ENCODE measurements at places on chromosomes 7 and 10. TPM values are rescaled to one million over a fixed set of nuclear protein-coding genes. Genes with fewer than 3 reads are reported as not detected.

DNA sequence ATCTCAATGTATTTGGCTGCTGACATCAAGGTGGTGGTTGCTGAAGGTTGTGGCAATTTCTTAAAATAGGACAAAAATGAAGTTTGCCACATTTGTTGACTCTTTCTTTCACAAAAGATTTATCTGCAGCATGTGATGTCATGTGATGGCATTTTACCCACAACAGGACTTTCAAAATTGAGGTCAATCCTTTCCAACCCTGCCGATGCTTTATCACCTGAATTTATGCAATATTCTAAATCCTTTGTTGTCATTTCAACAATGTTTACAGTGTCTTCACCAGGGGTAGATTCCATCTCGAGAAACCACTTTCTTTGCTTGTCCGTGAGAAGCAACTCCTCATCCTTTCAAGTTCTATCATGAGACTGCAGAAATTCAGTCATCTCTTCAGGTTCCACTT is 40.6 kb upstream of the SLC16A12 start:
- no peak for DNase-seq

- DNase-seq: no peak
Observed at GRCh38 chr7:105136221-105136620, 122.2 kb downstream of the KMT2E start.

DNA sequence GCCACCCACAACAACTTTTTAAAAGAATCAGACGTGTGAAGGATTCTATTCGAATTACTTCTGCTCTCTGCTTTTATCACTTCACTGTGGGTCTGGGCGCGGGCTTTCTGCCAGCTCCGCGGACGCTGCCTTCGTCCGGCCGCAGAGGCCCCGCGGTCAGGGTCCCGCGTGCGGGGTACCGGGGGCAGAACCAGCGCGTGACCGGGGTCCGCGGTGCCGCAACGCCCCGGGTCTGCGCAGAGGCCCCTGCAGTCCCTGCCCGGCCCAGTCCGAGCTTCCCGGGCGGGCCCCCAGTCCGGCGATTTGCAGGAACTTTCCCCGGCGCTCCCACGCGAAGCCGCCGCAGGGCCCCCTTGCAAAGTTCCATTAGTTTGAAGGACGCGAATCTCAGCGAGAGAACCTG is 461 bp upstream of the HTRA1 start:
- no peak for DNase-seq

DNA sequence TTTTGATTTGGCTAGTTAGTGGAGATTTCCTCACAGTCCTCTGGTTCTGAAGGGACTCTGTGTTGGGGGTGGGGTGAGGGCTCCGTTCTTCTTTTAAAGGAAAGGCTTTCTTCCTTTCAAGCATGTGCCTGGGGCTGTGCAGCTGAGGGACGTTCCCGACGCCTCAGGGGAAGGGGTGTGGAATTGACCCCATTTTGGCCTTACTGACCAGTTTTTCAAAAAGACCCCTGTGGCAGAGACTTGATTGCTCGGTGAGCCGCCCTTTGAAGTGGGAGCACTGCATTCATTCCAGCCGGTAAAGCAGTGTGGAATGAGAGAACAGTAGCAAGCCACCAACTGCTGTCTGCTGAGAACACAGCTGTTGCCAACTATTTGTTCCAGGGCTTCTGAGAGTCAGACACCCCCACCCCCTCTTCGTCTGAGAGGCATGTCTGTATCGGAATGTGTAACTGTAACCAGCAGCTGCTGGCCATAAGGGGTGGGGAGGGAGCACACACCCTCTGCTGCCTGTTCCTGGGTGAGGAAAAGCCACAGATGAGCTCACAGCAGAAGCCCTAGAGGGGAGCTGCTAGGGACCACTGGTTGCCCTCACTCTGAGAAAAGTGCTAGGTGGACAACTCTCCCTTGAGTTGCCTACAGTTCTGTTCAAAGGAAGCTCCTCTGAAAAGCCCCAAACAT is 33.2 kb downstream of the WBP1L start:
- DNase-seq: no peak

DNA sequence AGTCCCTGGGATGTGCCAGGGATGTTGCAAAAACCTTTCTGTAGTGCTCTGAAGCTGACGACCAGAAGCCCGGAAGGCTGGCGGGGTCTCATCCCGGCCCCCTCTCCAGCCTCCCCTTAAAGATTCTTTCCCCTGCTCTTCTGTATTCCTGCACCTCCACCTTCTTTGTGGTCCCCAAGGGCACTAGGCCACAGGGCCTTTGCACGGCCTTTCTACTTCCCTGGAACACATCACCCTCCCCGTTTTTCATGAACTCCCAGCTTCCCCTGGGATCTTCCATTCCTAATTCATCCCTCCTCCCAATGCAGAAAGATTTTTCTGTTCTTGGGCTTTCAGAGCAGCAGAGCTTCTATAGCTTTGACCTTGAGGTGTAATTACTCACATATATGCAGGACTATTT is 127.0 kb downstream of the CDH23 start:
- no peak for DNase-seq

The SFTPA1 gene
- not detected for total RNA-seq

The CCL24 gene
- not detected for total RNA-seq

GRCh38 chr7:41028580-41028979 is 674.3 kb downstream of the INHBA start:
- no peak for DNase-seq
